HuH-7 (cell line): ENCODE measurements at places on chromosomes 12 and 14.

GRCh38 chr14:54488318-54488645 is 498 bp downstream of the GMFB start:
- peak; percentile 32 for DNase-seq

DNA sequence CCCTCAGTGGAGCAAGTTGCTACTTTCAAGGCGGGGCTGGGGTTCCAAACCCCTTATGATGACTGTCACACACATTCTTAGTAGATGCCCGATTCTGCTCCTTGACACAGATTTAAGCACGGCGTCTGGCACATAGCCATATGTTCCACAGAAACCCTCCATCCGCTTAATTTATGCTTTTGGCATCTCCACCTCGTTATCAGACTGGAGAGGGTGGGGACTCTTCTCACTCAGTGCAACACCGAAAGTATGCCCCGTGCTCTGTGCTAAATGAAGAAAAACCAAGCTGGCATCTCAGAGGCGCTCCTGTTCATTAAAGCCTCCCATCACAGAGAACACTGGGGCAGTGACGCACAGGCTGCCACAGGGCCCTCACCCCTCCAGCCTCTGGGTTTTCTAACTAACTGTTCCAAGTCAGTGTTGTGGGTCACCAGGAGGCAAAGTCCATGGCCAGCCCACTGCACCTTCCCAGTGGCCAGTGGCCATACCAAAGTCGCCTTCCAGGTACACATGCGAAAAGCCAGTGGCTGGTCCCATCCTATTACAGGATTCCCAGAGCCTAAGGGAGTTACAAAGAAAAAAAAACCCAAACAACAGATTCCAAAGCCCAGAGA is 27.3 kb downstream of the CCDC88C start:
- DNase-seq: no peak

GRCh38 chr12:117054279-117054678 is 44.9 kb downstream of the TESC start:
- DNase-seq: no peak

GRCh38 chr14:24913021-24913420 is 136.9 kb downstream of the STXBP6 start:
- no peak for DNase-seq

GRCh38 chr12:108666401-108666881 is 32.7 kb upstream of the SELPLG start:
- DNase-seq: no peak

DNA sequence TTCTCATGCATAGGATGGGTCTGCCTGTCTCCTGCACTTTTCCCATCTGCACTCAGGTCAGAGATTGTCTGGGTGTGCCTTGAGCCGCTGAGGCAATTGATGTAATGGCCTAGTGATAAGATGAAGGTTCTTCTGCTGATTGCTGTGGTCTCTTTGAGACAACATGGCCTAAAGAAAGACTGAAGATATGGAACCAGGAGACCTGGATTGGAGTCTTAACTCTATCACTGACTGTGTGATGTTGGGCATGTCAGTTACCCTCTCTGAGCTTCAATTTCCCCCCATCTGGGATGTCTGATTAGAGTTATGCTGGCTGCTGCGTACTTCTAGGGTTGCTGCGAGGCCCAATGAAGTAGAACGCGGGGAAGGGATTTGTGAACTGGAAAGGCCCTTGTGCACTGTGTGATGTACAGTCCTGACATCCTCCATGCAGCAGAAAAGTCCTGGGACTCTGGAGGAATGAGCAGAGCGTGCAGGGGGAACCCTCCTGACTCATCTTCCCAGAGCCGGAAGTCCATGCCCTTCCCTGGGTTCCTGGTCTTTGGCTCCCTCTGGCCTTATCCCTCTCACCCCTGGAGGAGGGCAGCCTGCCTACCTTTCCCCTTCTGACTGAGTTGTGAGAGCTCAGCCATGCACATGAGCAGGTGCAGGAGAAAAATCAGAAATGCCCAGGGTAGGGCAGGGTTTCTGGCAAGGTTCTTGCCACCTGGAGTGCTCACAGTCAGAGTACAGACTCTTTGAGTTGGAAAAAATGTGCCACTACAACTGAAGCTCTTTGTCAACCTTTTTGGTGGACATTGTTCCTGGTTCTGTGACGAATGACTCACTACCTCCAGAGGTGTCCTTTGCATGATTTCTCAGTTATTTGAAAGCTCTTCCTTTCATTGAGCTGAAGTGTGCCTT is 21.1 kb downstream of the PLEKHD1 start:
- DNase-seq: no peak

DNA sequence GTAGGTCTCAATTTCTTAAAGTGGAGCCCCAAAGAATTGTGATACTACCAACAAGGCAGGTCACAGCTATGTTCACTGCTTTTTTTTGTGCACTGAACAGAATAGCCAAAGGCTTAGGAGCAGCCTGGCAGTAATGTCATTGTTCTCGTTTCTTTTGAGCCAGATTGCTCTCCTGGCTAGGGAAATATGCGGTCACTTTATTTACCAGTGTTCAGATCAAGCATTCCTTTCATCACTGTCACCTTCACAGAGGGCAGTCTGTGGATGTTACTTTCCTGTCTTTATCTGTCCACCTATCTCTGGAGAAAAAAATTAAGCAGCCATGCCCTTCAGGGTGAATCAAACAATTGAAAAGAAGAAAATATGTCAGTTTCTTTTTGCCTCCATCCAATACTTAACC is 159.6 kb downstream of the BTG1 start:
- DNase-seq: no peak

DNA sequence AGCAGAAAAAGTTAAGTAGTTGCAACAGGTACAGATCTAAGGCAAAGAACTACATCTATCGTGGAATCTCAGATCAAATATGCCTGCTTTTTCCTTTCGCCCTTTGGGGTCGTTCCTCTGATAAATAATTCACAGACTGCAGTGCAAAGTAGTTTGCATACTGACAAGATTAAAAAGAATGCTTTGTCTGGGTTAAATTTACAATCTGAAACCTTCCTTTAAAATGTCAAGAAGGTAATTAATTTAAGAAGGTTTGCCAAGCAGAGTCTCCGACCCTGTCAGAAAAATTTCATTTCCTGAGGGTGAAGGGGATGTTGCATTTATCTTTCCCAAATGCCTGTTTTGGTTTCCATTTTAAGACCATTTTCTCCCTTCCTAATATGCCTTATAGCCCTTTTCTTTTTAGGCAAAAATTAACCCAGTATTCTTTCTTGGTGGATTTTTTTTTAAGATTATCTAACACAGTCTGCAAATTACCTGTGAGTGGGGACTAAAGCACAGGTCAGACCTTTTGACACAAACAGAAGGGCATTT is 406.9 kb downstream of the LRIG3 start:
- no peak for DNase-seq

DNA sequence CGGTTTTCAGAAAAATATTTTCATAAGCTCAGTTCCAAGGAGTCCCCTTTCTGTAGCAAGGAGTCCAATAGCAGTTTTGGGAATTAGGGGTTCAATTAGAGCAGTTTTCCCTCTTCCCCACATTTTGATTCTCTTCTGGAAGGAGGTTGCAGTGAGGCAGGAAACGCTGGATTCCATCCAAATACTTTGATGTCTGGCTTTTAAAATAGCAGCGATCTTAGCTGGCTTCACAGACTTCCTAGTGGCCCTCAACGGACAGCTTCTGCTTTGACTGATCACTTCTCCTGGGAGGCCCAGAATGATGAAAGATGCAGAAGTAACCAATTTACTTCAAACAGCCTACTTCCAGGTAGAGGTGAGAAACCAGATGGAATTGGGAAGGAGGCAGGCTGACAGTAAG is 63.1 kb downstream of the C12orf75 start:
- DNase-seq: no peak

GRCh38 chr12:72256725-72257124 is 15.4 kb upstream of the TRHDE start:
- DNase-seq: no peak

GRCh38 chr12:15256761-15257160 is 35.5 kb upstream of the RERG start:
- DNase-seq: no peak

DNA sequence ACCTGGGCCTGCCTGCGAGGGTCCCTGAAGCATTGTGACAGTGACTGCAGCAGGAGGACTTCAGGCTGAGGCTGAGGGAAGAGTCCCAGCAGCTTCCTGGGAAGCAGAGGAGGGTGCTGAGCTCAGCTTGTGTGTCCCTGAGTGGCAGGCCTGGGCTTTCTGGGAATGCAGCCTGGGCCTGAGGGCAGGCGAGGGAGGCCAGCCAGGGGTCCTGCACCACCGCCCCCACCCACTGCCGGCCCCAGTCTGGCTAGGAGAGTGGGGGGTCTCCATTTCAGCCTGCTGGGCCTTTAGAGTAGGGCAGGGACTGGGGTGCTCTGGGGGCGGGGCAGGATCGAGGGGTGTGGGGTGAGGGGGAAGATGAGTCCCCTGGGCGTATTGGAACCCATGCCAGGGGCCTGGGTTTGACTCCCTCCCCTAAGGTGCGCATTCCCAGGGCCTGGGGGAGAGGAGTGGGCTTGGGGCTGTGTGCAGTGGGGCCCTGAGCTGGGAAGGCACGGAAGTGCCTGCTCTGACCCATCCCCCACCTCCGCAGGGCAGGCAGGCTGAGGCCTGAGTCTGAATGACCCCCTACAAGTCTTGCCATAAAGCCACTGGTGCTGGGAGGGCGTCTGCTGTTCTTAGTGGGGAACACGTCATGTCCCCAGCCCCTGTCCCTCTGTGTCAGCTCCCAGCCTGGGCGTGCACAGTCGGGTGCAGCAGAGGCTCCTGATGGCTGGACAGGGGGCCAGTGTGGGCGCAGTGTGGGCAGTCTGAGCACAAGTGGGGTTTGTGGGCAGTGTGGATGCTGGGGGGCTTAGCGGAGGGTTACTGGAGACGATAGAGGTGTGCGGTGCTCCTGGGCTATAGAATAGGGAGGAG is 46.4 kb downstream of the KRT80 start:
- no peak for DNase-seq

DNA sequence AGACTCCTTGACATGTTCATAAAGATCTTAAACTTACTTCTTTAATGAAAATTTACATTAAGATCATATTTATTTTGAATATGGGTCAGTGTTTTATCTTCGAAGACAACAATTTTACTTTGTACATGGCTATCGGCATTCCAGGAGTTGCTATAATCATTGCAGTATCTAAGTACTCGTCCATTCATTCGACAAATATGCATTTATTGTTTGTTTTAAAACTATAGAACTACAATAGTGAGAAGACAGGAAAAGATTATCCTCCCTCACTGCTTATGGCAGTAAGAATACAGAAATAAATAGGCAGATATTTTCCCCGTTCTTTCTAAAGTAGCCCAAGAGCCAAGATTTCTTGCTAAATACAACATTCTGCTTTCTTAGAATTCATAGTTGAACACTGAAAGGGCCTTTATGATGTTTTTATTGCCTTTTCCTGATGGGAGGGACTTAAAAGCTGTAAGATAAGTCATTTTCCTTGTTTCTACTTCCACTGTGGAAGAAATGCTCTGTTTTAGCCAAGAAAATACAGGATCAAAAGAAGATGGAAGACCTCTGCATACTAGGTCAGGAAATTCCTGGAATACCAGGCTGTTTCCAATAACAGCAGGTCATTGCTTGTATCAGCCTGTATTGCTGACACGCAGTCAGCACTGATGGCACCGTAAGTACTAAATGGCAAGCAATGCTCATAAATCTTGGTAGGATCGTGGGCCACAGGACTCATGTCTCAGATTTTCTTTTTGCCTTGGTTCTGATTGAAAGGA is 521.0 kb upstream of the ATP2B1 start:
- DNase-seq: no peak

- no peak for DNase-seq
Observed at GRCh38 chr12:58211211-58211610, 269.8 kb downstream of the ATP23 start.

DNA sequence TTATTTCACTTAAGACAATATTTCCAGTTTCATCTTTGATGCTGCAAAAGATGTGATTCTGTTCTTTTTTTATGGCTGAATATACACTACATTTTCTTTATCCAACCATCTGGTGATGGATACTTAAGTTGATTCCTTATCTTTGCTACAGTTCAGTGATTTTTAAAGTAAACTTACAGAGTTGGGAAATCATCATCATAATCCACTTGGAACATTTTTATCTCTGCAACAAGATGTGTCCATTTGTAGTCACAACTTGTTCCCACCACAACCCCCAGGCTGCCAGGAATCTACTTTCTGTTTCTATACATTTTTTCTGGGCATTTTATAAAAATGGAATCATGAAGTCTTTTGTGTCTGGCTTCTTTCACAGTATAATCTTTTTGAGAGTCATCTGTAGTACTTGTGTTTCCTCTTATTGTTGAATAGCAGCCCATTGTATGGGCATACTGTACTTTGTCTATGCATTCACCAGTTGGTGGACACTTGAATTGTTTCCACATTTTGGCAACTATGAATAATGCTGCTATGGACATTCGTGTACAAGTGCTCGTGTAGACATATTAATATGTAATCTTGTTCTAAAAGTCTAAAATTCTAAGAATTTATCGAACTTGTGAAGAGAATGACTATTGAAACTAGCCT is 212.5 kb upstream of the DDHD1 start:
- DNase-seq: no peak

DNA sequence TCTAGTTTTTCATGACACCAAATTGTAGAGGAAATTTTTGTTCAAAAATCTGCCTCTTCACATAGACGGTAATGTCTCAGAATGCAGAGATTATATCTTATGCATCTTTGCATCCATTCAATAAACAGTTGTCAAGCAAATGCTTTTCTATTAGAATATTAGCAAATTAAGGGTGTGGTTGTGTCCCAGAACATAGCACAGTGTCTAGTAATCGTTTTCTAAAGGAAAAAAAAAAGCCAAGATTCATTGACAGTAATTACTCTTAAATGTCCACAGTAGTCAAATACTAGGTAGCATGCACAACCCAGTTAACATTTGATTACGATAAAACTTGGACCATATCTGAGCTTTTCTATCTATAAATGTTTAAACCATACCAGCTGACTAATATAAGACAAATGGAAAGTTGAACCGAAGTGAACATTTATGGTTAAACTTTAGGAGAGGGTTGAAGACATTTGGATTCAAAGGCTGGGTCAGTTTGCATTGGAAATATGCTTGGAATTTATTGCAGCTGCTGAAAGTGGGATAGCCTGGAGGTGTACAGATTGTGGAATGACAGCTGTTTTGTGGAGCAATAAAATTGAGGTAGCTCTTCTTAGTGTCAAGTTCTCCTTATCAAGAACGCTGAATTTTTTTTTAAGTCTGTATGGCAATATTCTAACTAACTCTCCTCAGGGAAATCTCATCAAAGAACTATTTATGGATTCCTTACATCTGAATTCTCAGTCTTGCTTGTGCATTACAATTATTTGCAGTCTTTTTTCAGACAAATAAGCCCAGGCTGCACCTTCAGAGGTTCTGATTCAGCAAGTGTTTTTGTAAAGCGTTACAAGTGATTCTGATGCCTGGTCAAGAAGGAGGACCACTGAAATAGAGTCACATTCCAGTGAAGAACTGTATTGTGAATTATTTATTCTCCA is 66.7 kb upstream of the ATP2B1 start:
- DNase-seq: peak; percentile 39
